ENCODE measurements at places on chromosomes 2 and 18.

- DNase-seq, result no peak
Measured at GRCh38 chr2:190481339-190481738, 53.2 kb downstream of the NEMP2 start.

- no peak for DNase-seq
Measured at GRCh38 chr2:98357849-98358248, 11.6 kb downstream of the CNGA3 start.

DNA sequence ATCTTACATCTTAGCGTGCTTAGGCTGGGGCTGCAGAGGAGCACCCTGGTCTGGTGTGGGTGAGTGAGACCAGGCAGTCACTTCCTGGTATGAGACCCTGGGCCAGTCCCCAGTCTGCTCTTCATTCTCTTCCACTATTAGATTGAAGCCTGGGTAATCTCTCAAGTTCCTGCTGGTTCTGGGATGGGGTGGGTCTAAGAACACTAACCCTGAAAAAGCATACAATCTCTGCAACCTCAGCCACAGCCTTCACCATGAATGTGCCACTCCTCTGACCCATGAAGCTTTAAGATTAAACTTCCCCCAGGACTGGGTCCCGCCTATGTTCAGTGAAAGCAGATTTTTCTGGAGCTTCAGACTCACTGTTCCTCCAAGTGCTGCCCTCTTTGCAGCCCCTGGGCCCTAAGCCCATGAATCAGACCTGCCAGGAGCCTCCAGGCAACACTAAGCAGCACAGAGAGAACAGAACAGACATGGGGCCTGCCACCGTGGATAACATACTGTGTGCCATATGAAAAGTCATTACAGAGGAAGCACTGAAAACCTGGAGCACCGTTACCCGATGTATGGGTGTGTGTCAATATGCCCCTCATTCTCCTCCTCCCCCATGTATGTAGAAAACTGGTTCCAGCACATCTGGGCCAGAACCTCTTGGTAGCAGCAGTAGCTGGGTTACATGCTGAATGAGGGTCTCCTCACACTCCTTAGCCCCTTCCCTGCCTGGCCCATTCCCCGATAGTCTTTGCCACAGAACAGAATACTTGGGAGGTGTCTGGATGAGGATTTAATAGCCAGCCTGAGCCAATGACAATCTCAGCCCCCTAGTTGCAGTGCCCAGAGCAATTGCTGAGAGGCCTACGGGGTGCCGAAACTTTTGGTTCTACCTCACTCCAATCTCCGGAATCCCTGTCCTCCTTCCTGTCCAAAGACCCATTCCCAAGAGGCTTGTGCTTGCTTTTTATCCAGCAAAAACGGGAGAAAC lies 2.7 kb upstream of the SIX2 start:
- peak; percentile 18 for DNase-seq

- DNase-seq, result no peak
Measured at GRCh38 chr2:148877403-148877740, 2.3 kb downstream of the KIF5C start.

DNA sequence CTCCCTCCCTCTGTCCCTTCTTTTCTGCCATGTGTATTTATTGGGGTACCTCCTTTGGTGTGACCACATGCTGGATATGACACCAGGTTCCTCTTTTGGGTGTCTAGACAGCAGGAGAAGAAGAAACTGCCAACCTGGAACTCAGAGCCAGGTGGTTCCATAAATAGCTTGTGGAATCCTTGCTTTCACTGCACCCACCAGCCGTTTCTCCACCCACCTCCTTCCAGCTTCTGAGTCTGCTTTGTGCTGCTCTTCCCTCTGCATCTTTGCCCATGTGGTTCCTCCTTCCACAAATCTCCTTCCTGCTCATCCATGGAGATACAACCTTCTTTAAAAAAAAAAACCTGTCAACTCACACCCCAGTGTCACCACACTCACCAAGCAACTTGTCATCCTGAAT lies 80.2 kb upstream of the SKOR2 start:
- DNase-seq, result no peak

- DNase-seq, result no peak
Measured at GRCh38 chr2:216286616-216287231, 85.6 kb downstream of the MARCHF4 start.

- DNase-seq, result no peak
Measured at GRCh38 chr18:21316296-21316695, 74.3 kb downstream of the GREB1L start.

- DNase-seq, result no peak
Measured at GRCh38 chr2:99478632-99479031, 11.2 kb downstream of the REV1 start.

GRCh38 chr2:63862806-63863205 lies 21.1 kb downstream of the UGP2 start:
- no peak for DNase-seq

DNA sequence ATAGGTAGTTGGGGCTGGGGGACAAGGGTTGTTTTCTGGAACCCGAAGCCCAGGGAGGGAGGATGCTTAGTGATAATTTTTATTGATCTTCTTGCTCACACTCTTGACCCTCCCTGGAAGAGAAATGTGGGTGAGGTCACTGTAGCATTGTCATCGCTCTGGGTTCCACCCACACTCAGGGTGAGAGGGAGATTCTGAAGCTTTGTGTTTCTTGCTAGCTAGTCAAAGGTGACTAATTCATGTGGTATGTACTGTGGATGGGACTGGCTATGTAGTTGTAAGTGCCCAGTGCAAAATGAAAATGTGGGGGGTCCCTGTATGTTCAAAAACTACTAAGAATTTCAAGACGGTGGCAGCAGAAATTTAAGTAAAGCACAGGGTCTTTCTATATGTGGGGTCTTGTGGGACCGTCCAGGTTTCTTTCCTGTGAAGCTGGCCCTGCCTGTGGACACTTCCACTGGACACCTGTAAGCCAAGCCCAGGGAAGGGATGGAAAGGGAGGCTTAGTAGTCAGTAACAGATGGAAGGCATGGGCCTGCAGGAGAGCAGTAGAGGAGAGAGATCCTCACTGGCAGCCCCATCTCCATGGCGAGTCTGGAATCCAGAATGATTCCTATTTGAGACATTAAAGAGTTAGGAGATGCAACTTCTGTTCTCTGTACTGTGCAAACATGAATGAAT lies 35.0 kb downstream of the TSN start:
- DNase-seq, result peak; percentile 94

DNA sequence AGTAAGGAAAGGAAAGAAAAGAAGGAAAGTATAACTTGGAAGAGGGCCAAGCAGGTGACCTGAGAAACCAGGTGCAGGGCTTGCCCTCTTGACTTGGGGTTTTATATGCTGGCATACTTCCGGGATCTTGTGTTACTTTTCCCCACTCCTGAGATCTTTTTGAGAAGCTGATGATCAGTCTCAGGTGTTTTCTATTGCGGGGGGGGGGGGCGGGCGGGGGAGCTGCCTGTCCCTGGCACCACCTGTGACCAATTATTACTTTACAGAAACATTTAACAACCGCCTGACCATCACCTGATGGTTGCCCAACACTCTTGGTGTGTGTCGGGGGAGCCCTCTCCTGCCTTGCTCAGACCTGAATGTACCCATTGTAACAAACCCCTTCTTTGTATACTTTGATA lies 6.9 kb upstream of the CASP10 start:
- no peak for DNase-seq

- no peak for DNase-seq
Measured at GRCh38 chr2:73877071-73877802, 15.6 kb upstream of the ACTG2 start.

DNA sequence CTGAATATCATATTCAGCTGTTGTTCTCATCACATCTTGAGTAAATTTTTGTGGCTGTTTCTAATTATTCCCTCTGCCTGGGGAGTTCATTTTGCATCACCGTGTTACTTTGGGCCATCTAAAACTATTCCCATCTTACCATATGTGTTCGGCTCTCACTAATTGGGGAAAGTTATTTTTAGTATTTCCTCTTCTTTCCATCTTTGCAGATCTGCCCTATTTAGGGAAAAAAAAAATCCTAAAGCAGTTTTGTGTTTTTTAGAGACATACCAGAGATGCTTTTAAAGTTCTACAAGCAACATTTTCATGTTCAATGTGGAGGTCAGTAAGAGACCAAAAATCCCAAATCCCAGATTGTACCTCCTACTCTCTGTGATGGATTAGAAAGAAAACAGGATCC lies 111.3 kb upstream of the NDUFV2 start:
- DNase-seq, result no peak

GRCh38 chr2:175366815-175367214 lies 185.3 kb upstream of the ATP5MC3 start:
- peak; percentile 60 for DNase-seq

- DNase-seq, result no peak
Measured at GRCh38 chr2:120634533-120634932, 101.1 kb upstream of the GLI2 start.
